ENCODE measurements at places on chromosomes 4 and X. TPM values are rescaled to one million over a fixed set of nuclear protein-coding genes. Genes with fewer than 3 reads are reported as not detected.

DNA sequence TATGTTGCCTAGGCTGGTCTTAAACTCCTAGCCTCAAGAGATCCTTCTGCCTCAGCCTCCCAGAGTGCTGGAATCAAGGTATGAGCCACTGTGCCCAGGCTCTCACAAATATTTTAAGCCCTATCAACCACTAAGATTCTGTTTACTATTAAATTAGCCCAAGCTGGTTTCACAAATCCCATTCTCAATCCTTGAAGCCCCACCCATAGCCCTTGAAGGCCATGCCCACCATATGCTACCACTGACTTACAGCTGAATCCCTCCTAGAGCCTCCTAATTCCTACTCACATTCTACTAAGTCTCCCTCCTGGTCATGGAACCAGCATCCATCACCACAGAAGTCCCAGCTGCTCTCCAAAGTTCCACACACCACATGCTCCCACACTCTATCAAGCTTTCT, 9.7 kb downstream of the GRIPAP1 start:
- H3K27me3 ChIP-seq = no peaks in the 10 kb centered on the region
- DNase-seq = no peak
- no peak overlapping the region for H3K4me3 ChIP-seq
- H3K36me3 ChIP-seq = peaks cover 8% of the 10 kb centered on the region
- no peak overlapping the region for H3K27ac ChIP-seq
- H3K4me1 ChIP-seq = no peaks in the 10 kb centered on the region

- no peak overlapping the region for H3K27ac ChIP-seq
- H3K4me3 ChIP-seq = no peak overlapping the region
- no peaks in the 10 kb centered on the region for H3K4me1 ChIP-seq
- no peak for DNase-seq
- no peaks in the 10 kb centered on the region for H3K36me3 ChIP-seq
- no peaks in the 10 kb centered on the region for H3K27me3 ChIP-seq
Measured at GRCh38 chrX:71081330-71082123, 13.4 kb upstream of the SNX12 start.

DNA sequence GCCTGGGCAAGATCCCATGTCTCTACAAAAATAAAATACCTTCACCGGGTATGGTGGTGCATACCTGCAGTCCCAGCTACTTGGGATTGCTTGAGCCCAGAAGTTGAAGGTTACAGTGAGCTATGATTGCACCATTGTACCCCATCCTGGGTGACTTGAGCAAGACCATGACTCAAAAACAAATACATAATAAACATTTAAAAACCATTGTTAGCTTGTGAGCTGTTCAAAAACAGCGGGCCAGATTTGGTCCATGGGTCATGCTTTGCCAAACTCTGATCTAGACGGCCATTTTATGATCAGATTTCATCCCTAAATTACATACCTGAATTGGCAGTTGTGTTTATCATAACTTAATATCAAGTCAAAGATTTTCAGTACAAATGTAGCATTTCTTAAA, 76.0 kb upstream of the GPM6B start:
- H3K4me1 ChIP-seq = peaks cover 10% of the 10 kb centered on the region
- no peak overlapping the region for H3K4me3 ChIP-seq
- no peaks in the 10 kb centered on the region for H3K27me3 ChIP-seq
- DNase-seq = no peak

DNA sequence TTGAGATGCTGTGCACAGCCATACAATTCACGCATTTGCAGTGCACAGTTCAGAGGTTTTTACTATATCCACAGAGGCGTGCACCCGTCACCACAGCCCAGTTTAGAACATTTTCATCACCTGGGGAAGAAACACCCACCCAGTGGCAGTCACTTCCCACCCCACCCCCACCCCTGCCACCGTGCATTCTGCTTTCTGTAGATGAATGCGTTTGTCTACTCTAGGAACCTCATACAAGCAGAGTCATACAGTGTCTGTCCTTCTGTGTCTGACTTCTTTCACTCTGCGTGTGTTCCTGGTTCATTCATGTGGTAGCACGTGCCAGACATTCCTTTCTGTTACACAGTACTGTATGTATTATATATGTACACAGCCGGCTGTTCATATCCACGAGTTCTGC, 122.8 kb downstream of the TBL1X start:
- no peak overlapping the region for H3K4me3 ChIP-seq
- H3K27me3 ChIP-seq = no peaks in the 10 kb centered on the region
- peaks cover 4% of the 10 kb centered on the region for H3K4me1 ChIP-seq
- H3K27ac ChIP-seq = no peak overlapping the region
- no peak for DNase-seq

GRCh38 chr4:78129383-78130108, 72.4 kb downstream of the FRAS1 start:
- DNase-seq = no peak
- peaks cover 10% of the 10 kb centered on the region for H3K4me1 ChIP-seq
- no peak overlapping the region for H3K27ac ChIP-seq
- H3K4me3 ChIP-seq = no peak overlapping the region
- H3K36me3 ChIP-seq = peaks cover 5% of the 10 kb centered on the region

DNA sequence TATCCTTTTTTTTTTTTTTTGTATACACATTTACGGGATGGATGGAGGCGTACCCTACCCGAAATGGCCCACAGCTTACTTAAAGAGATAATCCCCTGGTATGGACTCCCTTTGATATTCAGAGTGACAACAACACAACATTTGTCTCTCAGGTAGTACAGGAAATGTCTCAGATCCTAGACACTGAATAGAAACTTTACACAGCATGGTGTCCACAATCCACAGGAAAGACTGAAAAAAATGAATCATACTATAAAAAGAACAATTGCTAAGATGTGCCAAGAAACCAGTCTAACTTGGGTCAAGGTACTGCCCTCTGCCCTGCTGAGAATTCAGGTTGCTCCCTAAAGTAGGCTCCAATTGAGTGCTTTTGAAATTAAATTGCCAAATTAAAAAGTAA, 100.8 kb upstream of the LANCL3 start:
- no peaks in the 10 kb centered on the region for H3K27me3 ChIP-seq
- H3K4me3 ChIP-seq = no peak overlapping the region
- H3K36me3 ChIP-seq = no peaks in the 10 kb centered on the region
- H3K4me1 ChIP-seq = no peaks in the 10 kb centered on the region
- DNase-seq = no peak

DNA sequence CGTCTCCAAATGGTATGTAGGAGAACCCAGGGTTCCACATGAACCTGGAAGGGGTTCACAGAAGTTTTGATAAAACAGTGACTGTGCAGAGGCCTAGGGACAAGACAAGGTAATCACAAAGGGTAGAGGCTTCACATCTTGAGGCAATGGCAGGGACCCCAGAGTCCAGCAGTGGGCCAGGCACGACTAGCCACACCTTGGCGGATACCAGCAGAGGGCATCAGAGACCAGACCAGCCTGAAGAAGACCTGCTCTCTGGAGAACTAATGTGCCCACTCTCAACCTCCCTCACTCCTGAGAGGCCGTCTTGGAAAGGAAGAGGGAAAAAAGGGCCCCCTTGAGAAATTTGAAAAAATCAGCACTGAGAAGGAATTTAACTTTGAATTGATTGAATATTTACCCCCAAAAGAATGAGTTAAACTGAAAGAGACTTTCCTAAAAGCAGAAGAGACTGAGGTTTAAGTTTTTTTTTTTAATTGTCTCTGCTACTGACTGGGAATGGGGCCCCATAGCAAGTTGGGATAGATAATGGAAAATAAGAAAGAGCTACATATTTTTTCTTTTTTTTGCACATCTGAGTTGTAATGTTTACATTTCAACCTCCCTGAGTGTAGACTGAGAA, 243.8 kb upstream of the JADE1 start:
- DNase-seq = no peak
- H3K4me3 ChIP-seq = no peak overlapping the region
- H3K27me3 ChIP-seq = no peaks in the 10 kb centered on the region
- H3K4me1 ChIP-seq = peaks cover 42% of the 10 kb centered on the region
- H3K36me3 ChIP-seq = no peaks in the 10 kb centered on the region
- no peak overlapping the region for H3K27ac ChIP-seq

DNA sequence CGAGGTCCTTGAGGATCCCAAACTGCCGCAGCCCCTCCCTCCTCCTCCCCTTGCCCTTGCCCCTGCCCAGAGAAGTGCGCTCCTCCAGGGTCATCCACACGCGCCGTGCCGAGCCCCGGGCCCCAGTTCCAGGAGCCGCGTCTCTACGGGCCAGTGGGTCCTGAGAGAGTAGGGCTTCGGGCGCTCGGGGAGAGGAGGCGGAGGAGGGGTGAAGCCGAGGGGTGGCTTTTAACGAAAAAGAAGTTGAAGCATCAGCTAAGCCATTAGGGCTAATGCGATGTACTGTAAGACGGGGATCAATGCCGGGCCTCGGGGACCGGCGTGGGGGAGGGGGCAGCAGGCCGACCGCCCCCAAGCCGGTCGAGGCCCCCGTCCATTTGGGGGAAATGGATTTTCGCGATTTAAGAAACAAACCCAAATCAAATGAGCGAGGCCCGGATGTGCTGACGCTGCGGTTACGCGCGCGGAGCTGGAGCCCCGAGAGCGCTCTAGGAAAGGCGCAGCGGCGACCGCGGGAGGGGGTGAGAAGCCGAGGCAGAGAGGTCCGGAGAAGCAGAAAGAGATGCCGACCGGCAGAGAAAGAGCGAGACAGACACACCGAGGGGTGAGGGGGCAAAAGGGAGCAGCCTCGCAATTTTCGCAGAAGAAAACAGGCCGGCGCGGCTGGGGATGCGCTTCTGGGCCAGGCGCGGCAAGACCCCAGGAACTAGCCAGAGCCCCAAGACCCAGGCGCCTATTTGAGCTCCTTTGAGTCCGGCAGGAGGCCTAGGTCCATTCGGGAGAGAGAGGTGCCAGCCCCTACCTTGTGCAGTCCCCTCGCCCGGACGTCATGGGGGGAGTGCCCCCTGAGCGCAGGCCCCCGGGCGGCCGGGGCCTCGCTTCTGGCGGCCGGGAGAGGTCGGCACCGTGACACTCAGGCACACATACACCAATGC, 13.6 kb downstream of the HMX1 start:
- DNase-seq = no peak
- H3K4me1 ChIP-seq = peaks cover 17% of the 10 kb centered on the region
- no peak overlapping the region for H3K27ac ChIP-seq
- peak overlapping the region; percentile 77 for H3K4me3 ChIP-seq
- H3K36me3 ChIP-seq = no peaks in the 10 kb centered on the region

DNA sequence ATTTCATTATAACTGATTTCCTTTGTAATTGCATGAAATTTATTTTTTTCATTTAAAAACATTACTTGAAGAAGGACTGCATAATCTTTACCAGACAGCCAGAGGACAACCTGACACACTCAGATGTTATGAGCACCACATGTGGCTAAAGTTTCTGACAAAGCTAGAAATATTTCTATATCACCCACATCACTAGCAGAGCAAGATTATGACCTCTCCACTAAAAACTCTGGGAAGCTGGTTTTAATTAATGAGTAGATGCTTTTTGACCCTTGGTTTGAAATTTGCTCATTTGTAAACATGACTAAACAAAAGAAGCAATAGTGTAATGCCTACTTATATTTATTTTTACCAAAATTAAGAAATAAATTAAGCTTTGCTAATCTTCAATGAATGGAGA, 661.5 kb upstream of the EPHA5 start:
- H3K4me1 ChIP-seq = peaks cover 7% of the 10 kb centered on the region
- H3K36me3 ChIP-seq = no peaks in the 10 kb centered on the region
- H3K27ac ChIP-seq = no peak overlapping the region
- DNase-seq = no peak
- no peak overlapping the region for H3K4me3 ChIP-seq

DNA sequence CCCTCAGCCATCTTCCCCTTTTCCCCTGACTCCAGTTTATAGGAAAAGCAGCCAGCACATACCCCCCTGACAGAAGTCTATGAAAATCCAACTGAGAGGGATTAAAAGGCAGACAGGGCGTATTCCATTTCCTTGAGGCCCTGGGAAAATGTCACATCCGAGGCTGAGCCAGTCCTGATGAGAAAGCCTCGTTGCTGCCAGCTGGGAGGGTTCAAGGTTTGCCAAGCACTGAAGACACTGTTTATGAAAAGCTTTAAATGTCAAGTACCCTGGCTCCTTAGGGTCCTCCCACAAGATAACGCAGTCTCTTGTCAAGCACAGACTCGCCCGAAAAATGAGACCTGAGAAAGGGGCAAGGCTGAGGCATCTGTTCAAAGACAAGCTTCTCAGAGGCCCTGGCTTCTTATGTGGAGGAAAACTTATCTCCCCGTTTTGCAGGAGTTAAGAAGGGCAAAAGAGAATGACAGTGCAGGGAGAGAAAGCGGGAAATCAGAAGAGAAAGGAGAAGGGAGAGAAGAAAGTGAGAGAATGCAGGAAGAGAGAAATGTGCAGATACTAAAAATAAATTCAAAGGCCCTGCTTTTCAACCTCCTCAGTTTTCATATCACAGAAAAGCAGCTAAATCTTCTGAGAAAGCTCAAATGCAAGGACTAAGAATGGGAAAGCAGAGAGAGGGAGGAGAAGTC, 44.7 kb downstream of the SCD5 start:
- peaks cover 37% of the 10 kb centered on the region for H3K4me1 ChIP-seq
- DNase-seq = no peak
- H3K4me3 ChIP-seq = peak overlapping the region; percentile 39
- H3K27ac ChIP-seq = peak overlapping the region; percentile 80

DNA sequence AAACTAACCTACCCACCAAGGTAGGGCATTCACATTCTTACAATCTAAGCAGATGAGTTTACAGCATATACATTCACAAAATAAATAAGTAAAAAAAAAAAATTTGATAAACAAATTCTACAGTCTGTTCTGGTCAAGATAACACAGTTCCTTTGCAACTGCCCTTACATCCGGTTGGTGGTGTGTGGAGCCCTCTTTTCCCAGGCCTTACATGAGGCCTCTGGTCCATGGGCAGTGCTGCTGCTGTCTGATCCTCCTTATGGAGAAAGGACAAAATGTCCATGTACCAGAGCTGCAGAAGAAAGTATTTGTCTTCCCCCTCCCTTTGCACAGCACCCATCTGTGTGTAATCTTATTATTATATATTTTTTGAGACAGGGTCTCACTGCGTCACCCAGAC, 2.2 kb upstream of the SEPTIN11 start:
- H3K27me3 ChIP-seq = no peaks in the 10 kb centered on the region
- no peak overlapping the region for H3K27ac ChIP-seq
- peaks cover 13% of the 10 kb centered on the region for H3K4me1 ChIP-seq
- DNase-seq = no peak

DNA sequence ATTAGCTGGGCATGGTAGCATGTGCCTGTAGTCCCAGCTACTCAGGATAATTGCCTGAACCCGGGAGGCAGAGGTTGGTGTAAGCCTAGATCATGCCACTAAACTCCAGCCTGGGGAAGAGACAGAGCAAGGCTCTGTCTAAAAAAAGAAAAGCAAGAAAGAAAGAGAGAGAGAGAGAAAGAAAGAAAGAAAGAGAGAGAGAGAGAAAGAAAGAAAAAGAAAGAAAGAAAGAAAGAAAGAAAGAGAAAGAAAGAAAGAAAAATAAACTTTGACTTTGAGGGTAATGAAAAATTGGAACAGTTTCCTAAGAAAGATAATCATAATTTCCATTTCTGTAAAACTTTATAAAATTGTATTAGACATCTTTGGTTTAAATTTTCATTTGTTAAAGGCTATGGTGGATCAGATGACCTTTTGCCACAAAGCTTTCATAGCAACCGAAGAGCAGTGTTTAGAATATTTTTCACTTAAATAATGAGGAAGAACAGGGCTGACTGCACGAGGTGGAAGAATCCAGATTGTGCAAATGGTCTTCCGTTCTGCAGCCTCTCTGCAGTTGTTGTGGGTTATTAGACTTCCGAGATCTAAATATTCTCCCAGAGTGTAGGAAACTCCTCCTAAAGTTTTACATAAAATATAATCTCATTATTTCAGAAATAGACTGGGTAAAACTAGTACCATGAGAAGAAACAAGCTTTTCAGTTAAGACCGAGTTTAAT, 55.9 kb downstream of the RBM47 start:
- peak overlapping the region; percentile 27 for H3K27ac ChIP-seq
- no peak for DNase-seq
- H3K4me3 ChIP-seq = no peak overlapping the region
- no peaks in the 10 kb centered on the region for H3K27me3 ChIP-seq

GAGE12J gene
- total RNA-seq = not detected

RASGEF1B gene
- 8.3 TPM for total RNA-seq

CC2D2A gene
- 27.8 TPM for total RNA-seq

ZDHHC15 gene
- 3.7 TPM for total RNA-seq

Measured in type B pancreatic cell (in vitro differentiated cells).